ENCODE measurements at places on chromosomes 1 and 21.

DNA sequence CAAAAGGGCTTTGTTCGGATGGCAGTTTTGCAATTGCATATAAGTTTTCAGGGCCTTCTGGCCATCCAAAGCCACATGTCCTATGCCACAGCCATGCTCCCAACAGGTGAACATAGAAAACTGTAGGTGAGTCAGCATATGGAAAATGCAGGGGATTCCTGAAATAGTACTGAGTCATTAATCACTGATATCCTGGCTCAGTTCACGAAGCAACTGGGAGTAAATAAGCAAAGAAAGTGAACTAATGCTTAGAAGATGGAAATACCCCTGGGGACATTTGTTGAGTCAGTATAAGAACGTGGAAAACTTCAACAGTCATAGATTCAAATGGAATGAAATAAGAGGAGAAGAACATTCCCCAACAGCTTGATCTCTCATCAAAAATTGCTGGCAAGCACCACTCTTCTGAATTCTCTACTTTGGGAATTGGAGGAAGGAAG, 148.9 kb upstream of the RUNX1 start:
- no peak for DNase-seq

DNA sequence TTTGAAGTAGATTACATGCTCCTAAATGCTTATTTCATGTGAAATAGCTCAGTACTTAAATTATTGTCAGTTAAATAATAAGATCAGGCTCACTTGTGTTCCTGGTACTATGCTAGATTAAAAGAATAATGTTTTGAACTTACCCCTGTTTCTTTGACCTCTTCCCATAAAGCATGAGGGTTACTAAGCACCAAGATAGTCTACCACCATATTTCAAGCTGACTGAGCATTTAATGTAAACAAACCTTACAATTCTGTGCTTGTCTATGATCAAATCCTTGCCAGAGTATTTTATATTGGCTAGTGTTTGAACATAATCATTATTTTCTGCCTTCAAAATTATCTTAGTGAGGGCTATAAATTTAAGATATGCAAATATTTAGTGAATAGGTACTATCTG, 98.1 kb downstream of the LHX9 start:
- no peak for DNase-seq

GRCh38 chr1:170303034-170303433, 157.3 kb downstream of the NTMT2 start:
- DNase-seq = no peak

- no peak for DNase-seq
Measured at GRCh38 chr21:37811711-37812110, 104.5 kb downstream of the KCNJ6 start.

DNA sequence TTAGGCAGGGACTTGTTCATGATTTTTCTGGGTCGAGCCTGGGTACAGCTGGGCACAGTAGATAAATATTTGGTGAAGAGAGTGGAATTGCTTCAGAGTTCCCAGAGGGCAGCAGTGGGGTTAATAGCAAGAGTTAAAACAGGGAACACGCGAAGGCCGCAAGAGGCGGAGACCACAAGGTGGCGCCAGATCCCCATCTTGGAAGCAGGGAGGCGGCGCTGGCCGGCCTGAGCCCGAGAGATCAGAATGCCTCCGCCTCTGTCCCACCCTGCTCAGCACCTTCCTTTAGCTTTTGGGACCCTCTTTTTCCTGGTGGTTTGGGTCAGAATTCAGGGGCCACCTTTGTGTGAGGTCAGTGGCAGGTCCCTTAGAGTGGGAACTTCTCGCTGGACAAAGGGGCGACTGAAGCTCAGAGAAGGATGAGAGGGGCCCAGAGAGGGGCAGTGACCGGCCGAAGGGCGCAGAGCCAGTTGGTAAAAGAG, 6.5 kb upstream of the PADI2 start:
- peak; percentile 36 for DNase-seq

GRCh38 chr21:30340714-30341573, 3.5 kb upstream of the KRTAP27-1 start:
- no peak for DNase-seq

- no peak for DNase-seq
Measured at GRCh38 chr21:33033094-33033951, 7.6 kb downstream of the OLIG2 start.

GRCh38 chr1:46137916-46138315, 5.5 kb upstream of the PIK3R3 start:
- DNase-seq = no peak

GRCh38 chr1:221751226-221751887, 9.5 kb upstream of the DUSP10 start:
- DNase-seq = no peak

DNA sequence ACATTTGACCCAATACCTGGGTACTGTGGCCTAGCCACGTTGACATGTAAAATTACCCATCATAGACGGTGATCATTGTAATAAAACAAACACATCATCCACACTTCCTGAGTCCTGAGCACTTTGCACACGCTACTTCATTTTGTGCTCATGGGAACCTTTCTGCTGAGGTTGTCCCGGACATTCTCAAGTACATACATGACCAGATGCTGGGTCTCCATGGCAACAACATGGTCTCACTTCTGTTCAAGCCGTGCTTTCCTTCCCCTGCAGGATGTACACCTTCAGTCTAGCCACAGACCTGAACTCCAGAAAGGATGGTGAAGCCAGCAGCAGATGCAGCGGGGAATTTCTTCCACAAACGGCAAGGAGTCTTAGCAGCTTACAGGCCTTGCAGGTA, 22.7 kb downstream of the UBASH3A start:
- no peak for DNase-seq

- DNase-seq = no peak
Measured at GRCh38 chr1:79422726-79423125, 416.2 kb upstream of the ADGRL4 start.

DNA sequence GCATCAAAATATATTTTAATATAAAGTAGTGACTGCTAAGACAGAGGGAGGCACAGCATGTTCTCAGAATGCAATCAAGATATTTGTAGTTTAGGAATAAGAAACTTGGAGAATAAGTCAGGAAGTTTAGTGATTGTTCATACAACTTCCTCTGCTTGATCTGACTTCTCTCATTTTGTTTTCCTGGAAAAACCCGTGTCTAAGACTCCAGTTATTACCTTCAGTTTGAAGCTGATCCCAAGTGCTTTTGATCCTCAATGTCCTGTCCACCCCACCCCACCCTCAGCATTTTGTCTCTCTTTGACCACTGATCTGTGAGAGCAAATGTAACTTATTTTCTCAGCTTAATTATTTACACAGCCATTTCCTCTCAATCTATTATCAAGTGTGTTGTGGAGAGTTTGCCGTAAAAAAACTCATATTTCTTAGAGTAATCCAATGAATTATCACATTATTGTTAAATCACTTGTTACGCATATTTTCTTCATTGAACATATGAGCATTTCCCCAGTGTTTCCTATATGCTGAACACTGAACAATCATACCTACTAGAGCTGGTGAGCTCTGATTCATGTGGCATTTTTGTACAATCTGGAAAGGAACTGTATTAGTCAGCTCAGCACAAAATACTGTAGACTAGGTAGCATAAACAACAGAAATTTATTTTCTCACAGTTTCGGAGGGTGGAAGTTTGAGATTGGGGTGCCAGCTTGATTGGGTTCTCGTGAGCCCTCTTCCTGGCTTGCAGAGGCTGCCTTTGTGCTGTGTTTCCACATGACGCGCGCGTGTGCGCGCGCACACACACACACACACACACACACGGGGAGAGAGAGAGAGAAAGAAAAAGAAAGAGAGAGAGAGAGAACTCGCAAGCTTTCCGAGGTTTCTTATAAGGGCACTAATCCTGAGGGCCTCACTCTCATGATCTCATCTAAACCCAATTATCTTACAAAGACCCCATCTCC, 65.5 kb upstream of the DPYD start:
- DNase-seq = no peak

- DNase-seq = no peak
Measured at GRCh38 chr21:44764319-44765230, 37.0 kb downstream of the UBE2G2 start.

- no peak for DNase-seq
Measured at GRCh38 chr1:32220746-32221580, 1.2 kb downstream of the TMEM234 start.

DNA sequence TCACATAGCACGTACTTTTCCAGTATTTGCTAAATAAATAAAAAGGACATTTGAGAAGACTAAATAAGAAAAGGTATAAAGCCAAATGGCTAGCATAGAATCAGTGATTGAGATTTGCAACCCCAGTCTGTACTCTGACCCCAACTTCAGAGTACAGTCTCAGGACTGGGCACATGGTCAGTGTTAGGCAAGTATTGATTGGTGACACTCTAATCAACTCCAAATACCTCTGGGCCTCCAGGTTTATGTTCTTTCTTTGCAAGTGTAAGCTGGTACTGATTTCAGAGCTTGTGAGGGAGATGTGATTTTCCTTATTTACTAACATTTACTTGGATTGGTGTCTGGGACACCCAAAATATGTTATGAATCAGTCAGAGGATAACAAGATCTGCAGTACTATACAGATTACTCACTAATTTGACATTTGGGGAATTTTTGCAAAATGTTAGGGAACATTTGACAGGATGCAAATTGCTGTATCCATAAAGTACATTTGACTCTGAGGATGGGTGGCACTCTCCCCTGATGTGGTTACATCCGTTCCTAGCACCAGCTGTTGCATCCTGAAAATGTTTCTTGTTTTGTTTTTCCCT, 34.2 kb downstream of the LMO4 start:
- DNase-seq = no peak

GRCh38 chr1:75131565-75132241, 2.5 kb upstream of the LHX8 start:
- DNase-seq = no peak

DNA sequence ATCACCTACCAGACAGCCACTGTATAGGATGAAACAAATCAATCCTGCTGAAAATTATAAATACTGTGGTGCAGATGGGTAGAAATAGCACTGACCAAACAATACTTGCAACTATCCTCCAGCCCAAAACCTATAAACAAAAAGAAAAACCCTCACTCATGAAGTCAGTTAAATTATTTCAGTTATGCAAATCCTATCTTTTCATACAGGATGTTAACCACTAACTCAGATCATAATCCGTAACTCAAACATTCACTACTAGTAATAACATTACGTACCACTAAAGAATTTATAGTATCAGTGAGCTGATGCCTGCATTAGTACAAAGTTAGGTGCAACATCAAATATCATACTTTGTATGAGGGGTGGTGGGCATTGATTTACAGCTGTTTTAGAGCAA, 2.6 kb downstream of the NDC1 start:
- DNase-seq = no peak

DNA sequence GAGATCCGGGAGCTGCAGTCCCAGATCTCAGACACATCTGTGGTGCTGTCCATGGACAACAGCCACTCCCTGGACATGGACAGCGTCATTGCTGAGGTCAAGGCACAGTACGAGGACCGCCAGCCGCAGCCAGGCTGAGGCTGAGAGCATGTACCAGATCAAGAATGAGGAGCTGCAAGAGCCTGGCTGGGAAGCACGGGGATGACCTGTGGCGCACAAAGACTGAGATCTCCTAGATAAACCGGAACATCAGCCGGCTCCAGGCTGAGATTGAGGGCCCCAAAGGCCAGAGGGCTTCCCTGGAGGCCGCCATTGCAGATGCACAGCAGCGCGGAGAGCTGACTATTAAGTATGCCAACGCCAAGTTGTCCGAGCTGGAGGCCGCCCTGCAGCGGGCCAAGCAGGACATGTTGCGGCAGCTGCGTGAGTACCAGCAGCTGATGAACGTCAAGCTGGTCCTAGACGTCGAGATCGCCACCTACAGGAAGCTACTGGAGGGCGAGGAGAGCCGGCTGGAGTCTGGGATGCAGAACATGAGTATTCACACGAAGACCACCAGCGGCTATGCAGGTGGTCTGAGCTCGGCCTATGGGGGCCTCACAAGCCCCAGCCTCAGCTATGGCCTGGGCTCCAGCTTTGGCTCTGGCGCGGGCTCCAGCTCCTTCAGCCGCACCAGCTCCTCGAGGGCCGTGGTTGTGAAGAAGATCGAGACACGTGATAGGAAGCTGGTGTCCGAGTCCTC, 25.5 kb downstream of the ETV3L start:
- DNase-seq = no peak

DNA sequence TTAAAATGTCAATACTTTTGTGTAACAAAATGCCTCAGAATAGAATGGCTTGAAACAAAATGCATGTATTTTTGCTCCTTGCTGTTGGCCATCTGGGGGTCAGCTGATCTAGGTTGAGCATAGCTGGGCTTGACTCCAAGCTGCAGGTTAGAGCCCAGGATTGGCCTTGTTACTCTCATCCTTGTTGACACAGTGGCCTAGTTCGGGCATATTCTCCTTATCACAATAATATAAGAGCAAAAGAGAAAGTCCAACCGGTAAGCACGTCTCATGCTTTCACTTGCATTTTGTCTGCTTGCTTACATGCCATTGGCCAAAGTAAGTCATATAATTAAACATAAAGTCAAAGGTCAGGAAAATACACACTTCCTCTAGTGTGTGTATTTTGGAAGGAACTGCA, 456.2 kb downstream of the KCNT2 start:
- DNase-seq = no peak

- DNase-seq = no peak
Measured at GRCh38 chr1:168202941-168203654, 22.7 kb upstream of the SFT2D2 start.

- no peak for DNase-seq
Measured at GRCh38 chr1:181595234-181595633, 111.9 kb downstream of the CACNA1E start.

DNA sequence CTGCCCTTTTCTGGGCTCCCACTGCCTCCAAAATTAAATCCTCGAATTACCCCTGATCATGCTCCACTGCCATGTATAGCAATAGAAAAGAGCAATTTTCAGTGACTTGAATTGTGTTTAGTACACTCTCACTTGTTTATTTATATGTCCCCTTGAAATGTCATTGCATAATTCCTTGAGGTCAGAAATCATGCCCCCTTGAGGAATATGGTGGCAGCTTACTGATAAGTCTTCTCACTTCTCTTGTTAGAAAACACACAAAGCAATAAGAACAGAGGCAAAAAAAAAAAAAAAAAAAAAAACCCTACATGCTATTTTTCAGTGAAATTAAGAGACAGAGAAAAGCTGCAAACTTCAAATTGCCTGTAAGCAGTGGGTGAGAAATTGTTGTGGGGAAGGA, 37.5 kb downstream of the GPR88 start:
- DNase-seq = no peak

- DNase-seq = no peak
Measured at GRCh38 chr1:218027152-218027551, 257.9 kb upstream of the RRP15 start.

DNA sequence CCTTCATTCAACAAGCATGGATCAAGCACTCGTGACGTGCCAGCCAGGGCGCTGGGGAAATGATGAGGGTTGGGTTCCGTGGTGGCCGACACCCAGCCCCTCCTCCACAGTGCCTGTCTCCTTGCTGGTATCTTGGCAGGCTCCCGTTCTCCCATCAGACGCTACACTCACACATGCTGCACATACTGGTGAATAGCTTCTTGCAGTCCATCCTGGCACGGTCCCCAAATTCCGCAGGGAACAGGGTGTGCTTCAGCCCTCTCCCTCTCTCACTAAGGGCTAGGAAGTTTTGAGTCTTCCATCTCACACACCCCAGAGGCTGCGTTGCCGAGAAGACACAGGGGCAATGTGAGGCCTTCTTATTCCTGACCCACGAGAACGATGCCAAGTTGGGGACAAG, 10.1 kb upstream of the MEF2D start:
- DNase-seq = peak; percentile 96
